ENCODE measurements at places on chromosomes 5 and 9. TPM values are rescaled to one million over a fixed set of nuclear protein-coding genes. Genes with fewer than 3 reads are reported as not detected.

DNA sequence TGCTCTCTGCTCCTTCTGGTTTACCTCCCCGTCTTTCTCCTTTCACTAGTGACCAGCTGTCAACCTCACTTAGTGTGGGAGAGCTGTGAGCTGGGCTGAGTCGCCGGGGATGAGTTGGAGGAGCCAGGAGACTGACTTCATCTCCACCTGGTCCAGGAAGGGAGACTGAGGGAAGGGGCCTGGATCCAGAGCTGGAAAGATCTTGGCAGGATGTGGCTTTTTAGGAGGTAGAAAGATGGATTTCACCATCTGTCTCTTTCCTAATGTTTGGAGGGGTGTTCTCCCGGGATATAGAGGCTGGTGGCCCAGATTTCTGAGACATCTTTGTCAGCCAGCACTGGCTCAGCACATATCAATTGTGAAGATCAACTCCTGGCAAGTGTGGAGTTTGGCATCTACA lies 37.1 kb upstream of the TNC start:
- no peak for DNase-seq

The IARS1 gene
- total RNA-seq: 377 TPM

The C5orf52 gene
- not detected for total RNA-seq

DNA sequence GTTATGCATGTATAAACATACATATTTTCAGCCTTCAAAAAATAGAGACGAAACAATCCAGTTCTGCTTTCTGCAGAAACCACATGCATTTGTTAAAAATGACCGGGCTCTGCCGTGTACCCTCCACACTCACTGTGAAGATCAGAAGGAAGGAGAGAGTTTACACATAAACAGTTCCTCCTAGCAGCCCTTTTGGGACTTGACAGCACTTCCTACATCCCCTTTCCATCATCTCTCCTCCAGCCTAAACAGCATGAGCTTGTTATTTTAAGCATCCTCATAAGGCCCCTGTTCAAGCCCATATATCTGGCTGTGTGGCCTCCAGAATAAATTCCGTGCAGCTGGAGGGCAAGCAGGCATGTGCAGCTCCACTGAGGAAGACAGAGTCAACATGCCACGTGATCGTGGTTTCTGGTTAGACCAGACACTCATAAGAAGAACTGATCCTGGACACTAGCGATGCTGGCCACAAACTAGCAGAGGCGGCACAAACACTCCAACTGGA lies 42.2 kb downstream of the NIPAL4 start:
- DNase-seq: peak; percentile 23

All from fibroblast of villous mesenchyme (primary cell).